ENCODE measurements at places on chromosomes 4 and X.
A peak's percentile ranks its signal among the peaks of the same experiment; 100 is the strongest.

DNA sequence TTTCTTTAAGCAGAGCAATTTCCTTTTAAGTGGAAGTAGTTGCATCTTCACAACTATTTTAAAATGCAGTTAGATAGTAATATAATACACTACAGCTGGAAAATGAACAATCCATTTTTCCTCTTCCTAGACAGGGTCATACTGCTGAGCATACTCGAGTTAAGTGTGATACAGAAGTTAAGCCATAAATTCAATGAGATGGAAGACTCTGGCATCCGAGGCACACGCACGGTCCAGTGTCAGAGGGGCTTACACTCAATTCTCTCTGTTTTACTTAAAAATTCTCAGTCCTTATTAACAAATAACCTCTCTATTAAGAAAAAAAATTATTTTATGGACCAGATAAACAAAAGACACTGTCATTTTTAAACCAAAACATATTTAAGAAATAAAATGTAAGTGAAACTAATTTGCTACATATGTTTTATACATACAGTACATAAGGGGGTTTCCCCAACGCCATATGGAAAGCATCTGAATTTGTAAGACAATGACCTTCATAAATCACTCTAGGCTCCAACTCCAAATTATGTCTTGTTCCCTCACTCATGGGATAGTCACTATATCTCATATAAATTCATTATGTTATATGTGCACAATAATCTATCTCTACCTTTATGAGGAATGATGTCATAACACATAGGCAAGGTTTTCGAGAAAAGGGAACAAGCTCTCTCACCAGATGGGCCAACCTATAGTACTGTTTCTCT lies 315.3 kb downstream of the PAPSS1 start:
- DNase-seq, result no peak

GRCh38 chrX:124018023-124018422 lies 56.5 kb downstream of the STAG2 start:
- DNase-seq, result no peak

DNA sequence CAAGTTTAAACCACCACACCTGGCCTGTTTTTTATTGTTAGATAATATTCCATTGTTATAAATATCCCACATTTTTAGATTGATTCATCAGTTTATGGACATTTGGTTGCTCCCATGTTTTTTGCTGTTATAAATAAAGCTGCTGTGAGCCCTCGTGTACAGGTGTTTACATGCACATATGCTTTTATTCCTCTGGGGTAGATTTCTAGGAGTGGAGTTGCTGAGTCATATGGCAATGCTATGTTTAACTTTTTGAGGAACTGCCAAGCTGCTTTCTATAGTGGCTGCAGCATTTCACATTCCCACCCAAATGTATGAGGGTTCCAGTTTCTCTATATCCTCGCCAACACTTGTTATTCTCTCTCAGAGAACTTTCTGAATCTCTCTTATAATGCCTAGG lies 90.5 kb downstream of the TBL1X start:
- DNase-seq, result no peak

GRCh38 chr4:136805617-136806016 lies 726.7 kb downstream of the PCDH18 start:
- no peak for DNase-seq

GRCh38 chrX:87873347-87873941 lies 355.8 kb downstream of the KLHL4 start:
- DNase-seq, result no peak

- no peak for DNase-seq
Measured at GRCh38 chr4:57926311-57926710, 816.1 kb upstream of the IGFBP7 start.

DNA sequence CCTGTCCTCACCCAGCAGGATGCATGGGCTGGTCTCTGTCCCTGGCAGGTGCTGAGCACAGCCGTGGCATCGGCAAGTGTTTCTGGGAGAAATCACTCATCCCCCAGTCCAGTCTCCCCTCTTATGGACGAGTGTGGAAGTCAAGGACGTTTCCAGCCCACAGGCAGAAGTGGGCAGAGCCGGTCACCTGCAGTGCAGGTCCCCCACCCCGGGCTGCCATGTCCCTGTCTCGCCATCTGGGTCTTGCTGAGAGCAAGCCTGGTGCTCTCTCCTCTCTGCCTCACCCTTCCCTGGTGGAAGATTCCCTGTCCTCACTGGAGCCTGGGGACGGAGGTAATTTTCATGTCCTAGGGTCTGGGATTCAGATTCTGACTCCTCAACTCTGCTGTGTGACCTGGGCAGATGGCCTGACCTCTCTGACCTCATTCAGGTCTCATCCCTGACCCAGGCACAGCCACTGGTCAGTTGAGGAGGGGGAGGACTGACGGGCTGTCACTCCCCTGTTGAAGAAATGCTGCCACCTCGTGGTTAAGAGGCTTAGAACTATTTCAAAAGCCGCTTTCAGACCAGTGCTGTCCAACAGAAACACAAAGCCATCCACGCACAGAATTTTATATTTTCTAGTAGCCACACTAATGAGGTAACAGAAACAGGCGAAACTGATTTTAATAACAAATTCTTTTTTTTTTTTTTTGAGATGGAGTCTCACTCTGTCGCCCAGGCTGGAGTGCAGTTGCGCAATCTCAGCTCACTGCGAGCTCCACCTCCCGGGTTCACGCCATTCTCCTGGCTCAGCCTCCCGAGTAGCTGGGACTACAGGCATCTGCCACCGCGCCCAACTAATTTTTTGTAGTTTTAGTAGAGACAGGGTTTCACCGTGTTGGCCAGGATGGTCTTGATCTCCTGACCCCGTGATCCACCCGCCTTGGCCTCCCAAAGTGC lies 1.8 kb downstream of the CPZ start:
- DNase-seq, result peak; percentile 67

GRCh38 chrX:49155243-49155899 lies 7.2 kb upstream of the MAGIX start:
- DNase-seq, result peak; percentile 70

- no peak for DNase-seq
Measured at GRCh38 chrX:1767026-1767425, 152.2 kb downstream of the ASMT start.

- DNase-seq, result no peak
Measured at GRCh38 chr4:7426525-7427171, 8.1 kb downstream of the PSAPL1 start.

DNA sequence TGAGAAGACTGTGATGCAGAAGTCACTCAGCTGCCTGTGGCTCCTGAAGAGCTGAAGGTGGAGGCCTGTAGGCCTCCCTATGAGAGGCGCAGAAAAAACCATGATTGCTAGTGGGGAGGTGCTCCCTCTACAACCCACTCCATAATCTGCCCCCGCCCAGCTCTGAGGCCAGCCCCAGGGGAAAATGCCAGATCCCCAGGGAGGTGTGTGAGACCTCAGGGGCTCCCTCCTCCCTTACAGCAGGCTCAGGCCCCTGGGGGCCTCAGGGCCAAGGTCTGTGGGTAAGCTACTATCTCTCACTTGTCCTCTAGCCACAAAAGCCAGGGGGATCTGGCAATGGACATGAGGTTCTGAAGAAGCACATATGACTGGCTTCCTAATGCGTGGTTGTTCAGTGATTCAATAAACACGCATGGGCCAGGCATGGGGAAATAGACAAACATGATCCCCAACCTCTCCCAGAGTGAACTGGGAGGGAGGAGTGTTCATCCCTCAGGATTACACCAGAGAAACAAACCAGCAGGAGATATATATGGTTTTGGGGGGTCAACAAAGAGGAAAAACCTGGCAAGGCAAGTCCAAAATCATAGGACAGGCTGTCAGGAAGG lies 51.0 kb upstream of the MTM1 start:
- no peak for DNase-seq

DNA sequence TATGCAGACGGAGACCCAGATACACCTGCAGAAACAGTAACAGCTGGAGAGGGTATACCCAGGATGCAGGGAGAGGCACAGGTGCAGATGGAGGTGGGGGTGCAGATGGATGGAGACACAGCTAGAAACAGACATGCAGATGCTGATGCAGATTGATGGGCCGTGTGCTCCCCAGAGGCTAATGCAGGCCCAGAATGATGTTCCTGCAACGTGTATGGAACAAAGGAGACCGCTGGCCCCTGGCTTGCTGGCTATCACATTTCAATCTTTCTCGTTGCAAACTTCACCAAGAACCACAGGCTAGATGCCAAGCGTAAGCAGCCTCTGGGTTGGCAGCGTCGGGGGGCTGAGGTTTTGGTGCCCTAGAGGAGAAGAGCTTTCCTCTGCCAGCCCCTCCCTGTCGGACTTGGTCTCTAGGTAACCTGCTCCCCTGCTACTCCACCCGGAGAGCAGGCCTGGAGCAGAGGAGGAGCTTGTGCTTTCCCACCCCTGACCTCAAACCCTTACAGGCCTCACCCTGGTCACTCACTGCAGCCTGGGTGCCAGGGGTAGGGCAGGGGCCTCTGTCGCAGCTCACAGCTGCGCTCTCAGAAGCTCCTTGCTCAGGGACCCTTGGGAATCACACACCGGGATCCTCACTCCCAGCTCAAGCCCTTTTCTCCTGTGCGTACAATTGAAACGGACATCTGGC lies 69.0 kb upstream of the PSAPL1 start:
- no peak for DNase-seq

DNA sequence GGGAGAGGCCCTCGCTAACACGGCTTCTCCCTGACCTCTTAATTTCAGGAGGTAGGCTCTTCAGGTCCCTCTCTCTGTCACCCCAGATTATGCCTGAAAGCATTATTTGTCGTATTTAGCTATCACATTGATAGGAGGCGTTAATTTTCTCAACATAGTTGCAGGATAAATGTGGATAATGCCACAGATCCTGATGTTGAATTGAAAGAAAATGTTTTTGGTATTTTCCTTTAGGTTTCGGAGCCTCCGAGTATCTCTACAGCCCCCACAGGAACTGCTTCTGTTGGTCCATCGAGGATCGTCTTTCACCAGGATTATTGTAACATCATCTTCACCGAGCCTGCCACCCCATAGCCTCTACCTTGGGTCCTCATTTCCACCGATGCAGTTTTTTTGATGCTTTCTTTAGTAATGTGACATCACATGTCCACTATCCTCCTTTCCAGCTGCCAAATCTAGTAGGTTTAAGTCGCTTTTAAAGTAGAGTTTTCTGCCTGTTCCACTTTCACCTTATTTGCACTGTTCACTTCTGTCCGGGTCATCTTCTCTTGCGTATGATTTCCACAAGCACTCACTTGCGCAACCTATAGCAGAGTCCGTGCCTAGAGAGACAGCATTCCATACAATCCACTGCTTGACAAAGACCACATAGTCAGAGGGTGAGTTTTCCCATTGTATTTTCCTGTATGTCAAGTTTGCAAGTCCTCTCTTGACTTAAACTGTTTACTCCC lies 665 bp downstream of the TIGD2 start:
- peak; percentile 20 for DNase-seq

GRCh38 chr4:134388351-134388750 lies 186.8 kb upstream of the PABPC4L start:
- no peak for DNase-seq

- DNase-seq, result no peak
Measured at GRCh38 chr4:48651914-48652313, 128.2 kb downstream of the FRYL start.

- no peak for DNase-seq
Measured at GRCh38 chrX:368811-369562, 17.7 kb downstream of the PPP2R3B start.

DNA sequence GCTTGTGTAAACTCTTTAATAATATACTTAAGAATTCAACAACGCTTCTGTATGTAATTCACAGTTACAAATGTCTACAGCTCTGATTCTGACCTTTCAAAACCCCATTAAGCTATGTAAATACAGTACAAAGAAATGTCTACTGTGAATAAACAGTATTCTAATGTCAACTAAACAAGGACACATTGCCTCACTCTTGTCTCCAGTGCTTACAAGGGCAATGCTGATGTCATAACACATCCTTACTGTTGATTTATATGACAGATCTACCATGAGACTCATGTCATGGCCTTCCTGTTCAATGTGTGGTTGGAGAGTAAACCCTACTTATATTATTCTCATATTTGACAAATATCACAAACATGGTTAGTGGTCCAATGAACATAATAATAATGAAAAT lies 256.1 kb upstream of the ADGRL3 start:
- DNase-seq, result no peak

DNA sequence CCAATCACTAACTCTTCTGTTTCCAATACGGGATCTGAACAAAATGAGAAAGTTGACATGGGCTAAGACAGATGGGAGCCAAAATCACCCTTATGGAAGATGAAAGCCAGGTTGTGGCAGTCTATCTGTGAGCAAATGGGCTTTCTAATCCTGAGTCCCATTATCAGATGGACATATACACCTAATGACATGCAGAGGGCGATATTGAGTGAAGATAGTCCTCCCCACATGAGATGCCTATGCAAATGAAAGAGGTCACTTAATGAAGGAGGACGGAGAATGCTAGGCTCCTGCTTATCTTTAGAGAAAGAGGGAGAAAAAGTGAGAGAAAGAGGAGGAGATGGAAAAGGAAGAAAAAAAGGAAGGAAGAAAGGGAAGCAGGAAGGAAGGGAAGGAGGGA lies 547.5 kb downstream of the NLGN4X start:
- DNase-seq, result peak; percentile 6

DNA sequence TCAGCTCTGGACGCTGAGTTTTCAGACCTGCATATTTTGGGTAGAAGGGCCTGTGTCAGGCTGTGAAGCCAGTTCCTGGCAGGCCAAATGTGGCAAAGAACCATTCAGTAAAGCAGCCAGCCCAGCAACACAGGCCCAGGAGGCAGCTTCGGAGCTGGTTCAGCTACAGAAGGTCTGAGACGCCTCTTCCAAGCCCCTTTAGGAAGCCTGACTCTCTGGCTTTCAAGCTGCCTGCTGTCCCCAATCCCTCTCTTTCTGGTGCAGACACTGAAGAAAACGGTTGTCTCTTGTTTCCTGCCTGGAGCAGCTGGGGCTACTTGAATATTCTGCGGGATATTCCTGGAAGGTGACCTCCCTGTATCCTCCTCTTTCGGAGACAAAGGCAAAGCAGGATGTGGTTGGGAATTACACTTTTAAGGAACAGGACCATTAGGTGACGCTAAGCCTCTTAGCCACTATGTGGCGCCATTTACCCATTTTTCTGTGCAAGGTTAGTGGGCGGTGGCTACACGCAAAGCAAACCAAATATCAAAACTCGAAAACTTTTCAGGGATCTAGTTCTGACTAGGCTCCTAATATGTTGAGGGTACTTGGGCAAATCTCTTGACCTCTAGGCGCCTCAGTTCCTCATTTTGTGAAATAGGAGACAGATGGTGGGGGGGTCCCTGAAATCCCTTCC lies 47.2 kb upstream of the LAS1L start:
- DNase-seq, result peak; percentile 48

GRCh38 chrX:37786624-37787422 lies 7.0 kb downstream of the CYBB start:
- DNase-seq, result no peak

GRCh38 chr4:4385729-4386295 lies 1.1 kb upstream of the NSG1 start:
- DNase-seq, result no peak

Data from SK-N-DZ (cell line).